ENCODE measurements at places on chromosomes 16 and 17. TPM values are rescaled to one million over a fixed set of nuclear protein-coding genes. Genes with fewer than 3 reads are reported as not detected.

Gene ANKRD11
- total RNA-seq: 328 TPM

DNA sequence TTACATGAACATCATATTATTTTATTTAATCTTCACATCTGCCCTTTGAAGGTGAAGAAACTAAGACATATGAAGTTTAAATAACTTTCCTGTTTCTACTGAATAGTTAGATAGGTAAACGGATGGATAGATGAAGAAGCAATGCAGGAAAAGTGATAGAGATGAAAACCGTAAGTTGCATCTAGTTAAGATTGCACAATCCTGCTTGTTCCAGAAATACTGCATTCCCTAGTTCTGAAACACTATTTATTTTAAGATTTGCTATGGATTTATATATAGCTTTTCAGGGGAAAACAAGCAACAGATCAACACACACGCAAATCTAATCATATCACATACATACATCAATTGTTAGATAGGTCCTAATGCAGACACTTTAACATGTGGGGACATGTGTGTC, 512.7 kb upstream of the C16orf82 start:
- H3K27ac ChIP-seq: no peak overlapping the region
- DNase-seq: no peak
- H3K36me3 ChIP-seq: no peaks in the 10 kb centered on the region
- no peaks in the 10 kb centered on the region for H3K4me1 ChIP-seq
- H3K4me3 ChIP-seq: no peak overlapping the region

- no peak overlapping the region for H3K4me3 ChIP-seq
- H3K36me3 ChIP-seq: peaks cover 32% of the 10 kb centered on the region
- DNase-seq: no peak
- H3K4me1 ChIP-seq: no peaks in the 10 kb centered on the region
- no peaks in the 10 kb centered on the region for H3K27me3 ChIP-seq
- no peak overlapping the region for H3K27ac ChIP-seq
Observed at GRCh38 chr17:32722733-32723132, 154.2 kb downstream of the MYO1D start.

GRCh38 chr16:73171380-73171779, 123.5 kb upstream of the ZFHX3 start:
- DNase-seq: no peak
- H3K27me3 ChIP-seq: peaks cover 5% of the 10 kb centered on the region
- no peak overlapping the region for H3K27ac ChIP-seq
- no peak overlapping the region for H3K4me3 ChIP-seq
- no peaks in the 10 kb centered on the region for H3K36me3 ChIP-seq

DNA sequence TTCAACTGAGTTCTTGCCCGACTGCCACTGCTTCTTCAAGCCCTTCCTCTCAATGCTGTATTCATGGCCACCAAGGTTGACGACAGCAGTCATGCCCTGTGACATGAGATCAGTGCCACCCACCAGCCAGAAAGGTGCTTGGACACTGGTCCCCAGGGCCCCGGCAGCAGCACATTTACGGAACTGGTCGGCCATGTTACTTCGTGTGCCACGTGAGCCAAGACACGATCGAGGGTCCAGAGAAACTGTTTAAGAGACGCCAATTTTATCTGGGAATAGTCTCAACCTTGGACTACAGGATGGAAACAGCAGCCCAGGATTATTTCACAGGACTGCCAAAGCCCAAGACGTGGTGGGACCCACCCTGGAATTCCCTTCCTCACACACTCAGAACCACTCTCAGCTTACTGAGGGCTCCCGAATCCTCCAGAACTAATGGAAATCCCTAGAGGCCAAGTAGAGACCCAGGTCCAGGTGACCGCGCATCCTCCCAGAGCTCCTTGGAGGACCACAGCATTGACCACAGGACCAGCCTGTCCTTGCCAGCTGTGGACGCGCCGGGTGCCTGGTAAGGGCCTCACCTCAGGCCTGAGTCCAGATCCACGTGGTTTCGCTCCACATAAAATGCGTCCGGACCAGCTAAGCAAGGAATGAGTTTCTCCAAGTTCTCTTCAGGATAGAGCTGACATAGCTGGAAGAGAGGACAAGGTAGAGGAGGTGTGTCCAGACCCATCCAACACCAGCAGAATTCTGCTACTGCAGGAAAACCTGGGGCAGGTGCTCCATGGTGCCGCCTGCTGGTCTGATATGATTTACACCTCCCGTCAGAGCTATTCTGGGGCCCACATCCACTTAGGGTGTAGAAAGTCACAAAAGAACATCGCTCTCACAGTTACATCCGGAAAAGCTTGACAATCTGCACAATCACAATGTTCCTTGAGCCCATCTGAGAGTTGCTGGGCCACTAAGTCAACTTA, 28.2 kb downstream of the MAP1LC3B start:
- no peak overlapping the region for H3K4me3 ChIP-seq
- H3K36me3 ChIP-seq: peaks cover 5% of the 10 kb centered on the region
- no peaks in the 10 kb centered on the region for H3K4me1 ChIP-seq
- H3K27ac ChIP-seq: no peak overlapping the region
- DNase-seq: no peak

GRCh38 chr17:55144518-55144917, 120.2 kb upstream of the HLF start:
- DNase-seq: no peak
- no peaks in the 10 kb centered on the region for H3K4me1 ChIP-seq
- no peak overlapping the region for H3K4me3 ChIP-seq
- no peak overlapping the region for H3K27ac ChIP-seq

- peaks cover 1% of the 10 kb centered on the region for H3K4me1 ChIP-seq
- H3K4me3 ChIP-seq: no peak overlapping the region
- H3K36me3 ChIP-seq: peaks cover 2% of the 10 kb centered on the region
- DNase-seq: no peak
Observed at GRCh38 chr16:800834-801511, 439 bp upstream of the GNG13 start.

DNA sequence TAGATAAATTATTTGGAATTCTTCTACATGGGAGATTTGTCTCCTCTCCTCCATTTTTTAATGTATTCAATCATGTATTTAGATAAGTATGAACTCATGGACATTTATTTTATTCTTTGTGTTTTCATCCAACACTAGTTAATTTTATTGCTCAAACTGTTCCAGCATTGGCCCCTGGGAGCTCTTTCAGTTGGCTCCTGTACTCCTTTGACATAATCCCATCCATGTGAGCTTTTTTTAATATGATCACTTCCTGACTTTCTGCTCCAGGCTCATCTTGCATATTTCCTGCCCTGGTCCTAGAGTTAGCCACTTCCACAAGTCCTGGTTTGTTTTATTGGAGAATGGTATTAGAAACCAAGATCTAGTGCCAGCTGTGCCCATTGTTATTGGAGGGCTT, 419.0 kb upstream of the CDH11 start:
- no peak for DNase-seq
- H3K4me3 ChIP-seq: no peak overlapping the region
- H3K36me3 ChIP-seq: no peaks in the 10 kb centered on the region
- H3K4me1 ChIP-seq: no peaks in the 10 kb centered on the region

GRCh38 chr17:725084-725483, 7.3 kb upstream of the TLCD3A start:
- no peaks in the 10 kb centered on the region for H3K4me1 ChIP-seq
- H3K36me3 ChIP-seq: no peaks in the 10 kb centered on the region
- no peaks in the 10 kb centered on the region for H3K27me3 ChIP-seq
- H3K4me3 ChIP-seq: no peak overlapping the region
- no peak for DNase-seq

Gene FBXO39
- total RNA-seq: 0.29 TPM

DNA sequence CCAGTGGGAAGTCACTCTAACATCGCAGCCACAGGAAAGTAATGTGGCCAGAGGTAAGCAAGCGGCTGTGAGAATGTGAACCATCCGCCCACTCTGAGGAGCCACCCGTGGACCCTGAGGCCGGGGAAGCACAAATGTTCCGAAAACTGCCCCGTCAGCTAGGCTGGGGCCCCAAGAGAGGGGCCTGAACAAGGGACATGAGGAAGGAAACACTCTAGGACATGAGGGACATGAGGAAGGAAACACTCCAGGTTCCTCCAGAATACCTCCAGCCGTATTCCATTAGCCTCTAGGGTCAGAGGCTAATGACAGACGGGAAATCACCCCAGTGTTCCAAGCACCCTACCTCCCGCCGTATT, 317 bp downstream of the TEFM start:
- no peak for DNase-seq
- peaks cover 32% of the 10 kb centered on the region for H3K36me3 ChIP-seq
- H3K4me1 ChIP-seq: peaks cover 55% of the 10 kb centered on the region
- no peaks in the 10 kb centered on the region for H3K27me3 ChIP-seq

GRCh38 chr16:61148930-61149329, 887.3 kb downstream of the CDH8 start:
- H3K27me3 ChIP-seq: no peaks in the 10 kb centered on the region
- no peaks in the 10 kb centered on the region for H3K4me1 ChIP-seq
- H3K4me3 ChIP-seq: no peak overlapping the region
- H3K36me3 ChIP-seq: no peaks in the 10 kb centered on the region

DNA sequence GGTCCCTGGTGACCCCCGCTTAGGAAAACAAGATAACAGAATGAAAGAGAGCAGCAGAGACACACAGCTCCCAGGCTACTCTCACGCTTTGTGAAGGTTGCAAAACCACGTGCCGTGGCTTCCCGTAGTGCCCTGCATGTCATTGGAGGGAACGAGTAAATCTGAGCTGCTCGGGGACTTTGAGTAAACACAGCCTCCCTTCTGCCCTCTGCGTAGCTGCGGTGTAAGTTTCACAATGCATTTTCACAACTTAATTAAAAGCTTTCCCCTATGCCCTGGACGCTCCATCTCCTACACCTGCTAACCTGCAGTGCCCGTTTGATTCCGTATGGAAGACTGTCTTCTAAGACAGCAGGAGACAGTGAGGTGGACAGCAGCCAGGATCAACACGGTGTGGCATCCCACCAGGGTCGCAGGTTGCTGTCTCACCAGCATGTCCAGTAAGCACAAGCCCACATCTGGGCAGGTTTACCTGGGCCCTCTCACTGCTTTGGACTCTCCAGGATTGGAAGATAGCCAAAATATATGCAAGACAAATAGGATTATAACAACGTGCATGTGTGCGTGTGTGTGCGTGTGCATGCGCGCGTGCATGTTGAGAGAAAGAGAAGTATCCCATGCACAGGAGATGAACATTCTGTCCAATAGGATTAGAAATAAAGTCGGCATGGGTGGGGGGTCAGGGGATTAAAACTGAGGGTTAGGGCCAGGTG, 116.4 kb upstream of the RCVRN start:
- no peaks in the 10 kb centered on the region for H3K36me3 ChIP-seq
- no peak for DNase-seq
- no peak overlapping the region for H3K27ac ChIP-seq
- no peak overlapping the region for H3K4me3 ChIP-seq

All from naive thymus-derived CD8-positive, alpha-beta T cell (primary cell).